ENCODE measurements at places on chromosomes 3 and 15. TPM values are rescaled to one million over a fixed set of nuclear protein-coding genes. Genes with fewer than 3 reads are reported as not detected.

- no peaks in the 10 kb centered on the region for H3K36me3 ChIP-seq
- H3K4me1 ChIP-seq = peaks cover 4% of the 10 kb centered on the region
- H3K27ac ChIP-seq = no peak overlapping the region
- no peak for DNase-seq
- H3K27me3 ChIP-seq = no peaks in the 10 kb centered on the region
Measured at GRCh38 chr3:52128118-52128683, 26.0 kb downstream of the POC1A start.

DNA sequence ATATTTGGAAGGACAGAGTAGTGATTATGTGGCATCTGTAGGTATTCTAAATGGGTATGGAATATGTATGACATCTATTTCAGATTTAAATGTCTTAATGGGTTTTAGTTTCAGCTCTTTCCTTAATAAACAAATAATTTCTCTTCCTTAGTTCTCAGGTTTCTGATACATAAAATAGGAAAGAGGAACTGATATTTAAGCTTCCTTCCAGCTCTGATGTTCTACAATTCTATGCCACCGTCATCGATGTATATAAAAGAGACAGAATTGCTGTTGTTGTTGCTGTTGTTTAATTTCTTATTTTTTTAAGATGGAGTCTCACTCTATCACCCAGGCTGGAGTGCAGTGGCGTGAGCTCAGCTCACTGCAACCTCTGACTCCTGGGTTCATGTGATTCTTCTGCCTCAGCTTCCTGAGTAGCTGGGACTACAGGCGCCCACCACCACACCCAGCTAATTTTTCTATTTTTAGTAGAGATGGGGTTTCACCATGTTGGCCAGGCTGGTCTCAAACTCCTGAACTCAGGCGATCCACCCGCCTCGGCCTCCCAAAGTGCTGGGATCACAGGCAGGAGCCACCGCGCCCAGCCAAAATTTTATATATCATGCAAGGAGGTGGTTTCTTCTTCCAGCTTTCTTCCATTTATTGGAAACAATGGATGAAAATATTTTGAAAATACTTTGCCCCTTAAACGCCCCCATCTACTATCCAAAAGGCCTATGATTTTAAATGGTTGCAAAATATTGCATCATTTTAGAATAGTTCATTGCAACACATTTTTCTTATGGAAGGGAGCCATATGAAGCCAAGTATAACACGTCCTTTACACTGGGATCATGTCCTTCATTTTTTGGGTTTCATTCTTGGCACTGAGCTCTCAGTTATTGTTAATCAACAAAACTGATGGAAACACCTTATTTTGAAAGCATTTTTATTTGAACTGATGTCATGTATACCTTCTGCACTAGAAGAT is 13.9 kb upstream of the C15orf61 start:
- peaks cover 8% of the 10 kb centered on the region for H3K27me3 ChIP-seq
- no peaks in the 10 kb centered on the region for H3K36me3 ChIP-seq
- peak; percentile 82 for DNase-seq
- no peak overlapping the region for H3K27ac ChIP-seq
- H3K4me1 ChIP-seq = no peaks in the 10 kb centered on the region

CXCR6 gene
- total RNA-seq = 1.5 TPM

DNA sequence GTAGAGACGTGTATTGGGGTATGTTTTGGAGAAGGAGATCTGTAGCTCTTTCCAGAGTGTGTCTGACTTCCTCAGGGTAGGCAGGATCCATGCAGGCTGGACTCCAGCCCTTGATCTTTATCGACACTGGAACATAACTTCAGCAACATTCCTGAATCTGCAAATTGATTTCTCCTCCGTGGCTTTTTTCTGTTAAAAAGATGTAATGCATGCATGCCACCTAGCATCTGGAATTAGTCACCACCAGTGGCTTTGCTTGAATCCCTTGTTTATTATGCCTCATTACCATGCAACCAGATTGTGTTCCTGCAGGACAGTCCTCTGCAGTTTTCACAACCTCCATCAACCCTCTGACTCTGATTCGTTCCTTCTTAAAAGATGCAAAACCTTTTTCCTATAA is 86.1 kb downstream of the CCNL1 start:
- no peak overlapping the region for H3K4me3 ChIP-seq
- H3K4me1 ChIP-seq = no peaks in the 10 kb centered on the region
- H3K27me3 ChIP-seq = no peaks in the 10 kb centered on the region
- no peak for DNase-seq

CAV3 gene
- total RNA-seq = not detected

DNA sequence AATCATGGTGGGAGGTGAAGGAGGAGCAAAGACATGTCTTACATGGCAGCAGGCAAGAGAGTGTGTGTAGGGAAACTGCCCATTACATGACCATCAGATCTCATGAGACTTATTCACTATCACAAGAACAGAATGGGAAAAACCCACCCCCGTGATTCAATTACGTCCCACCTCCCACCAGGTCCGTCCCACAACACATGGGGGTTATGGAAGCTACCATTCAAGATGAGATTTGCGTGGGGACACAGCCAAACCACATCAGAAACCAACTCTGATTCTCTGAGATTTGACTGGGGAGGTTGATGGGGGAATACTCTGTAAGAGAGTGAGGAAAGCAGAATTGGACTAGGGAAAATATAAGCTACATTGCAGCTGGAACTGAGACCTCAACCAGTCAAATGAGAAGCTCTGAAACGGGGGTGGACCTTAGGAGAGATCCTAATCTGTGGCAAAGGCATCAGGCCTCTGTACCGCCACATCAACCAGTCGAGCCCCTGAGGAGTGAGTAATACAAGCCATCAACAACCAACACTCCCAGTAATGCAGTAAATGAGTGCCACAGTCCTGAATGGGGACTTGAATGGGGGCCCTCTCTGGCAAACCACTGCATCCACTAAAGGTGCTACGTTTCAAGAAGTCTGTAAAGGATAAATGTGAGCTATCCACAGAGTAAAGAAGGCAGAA is 207.9 kb upstream of the GADL1 start:
- H3K27me3 ChIP-seq = no peaks in the 10 kb centered on the region
- no peaks in the 10 kb centered on the region for H3K36me3 ChIP-seq

DNA sequence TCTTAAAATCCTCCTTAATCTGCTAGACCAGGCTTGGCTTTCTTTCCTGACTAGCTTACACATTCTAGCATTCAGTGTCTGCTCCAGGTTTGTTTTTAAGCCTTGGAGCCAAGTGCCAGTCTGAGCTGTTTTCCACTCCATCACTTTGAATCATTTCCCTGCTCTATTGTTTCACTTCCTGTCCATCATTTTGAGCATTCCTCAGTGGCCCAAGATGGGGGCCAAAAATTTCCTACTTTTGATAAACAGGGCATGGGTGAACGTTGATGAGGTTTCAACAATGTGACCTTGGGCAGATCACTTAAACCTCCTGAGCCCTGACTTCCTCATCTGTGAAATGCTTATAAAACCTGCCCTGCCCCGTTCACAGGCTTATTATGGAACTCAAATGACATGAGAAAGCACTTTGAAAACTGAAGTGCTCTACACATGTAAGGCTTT is 4.4 kb downstream of the CYP19A1 start:
- H3K36me3 ChIP-seq = no peaks in the 10 kb centered on the region
- H3K27ac ChIP-seq = no peak overlapping the region
- H3K27me3 ChIP-seq = no peaks in the 10 kb centered on the region

GRCh38 chr3:67384016-67384415 is 270.4 kb downstream of the SUCLG2 start:
- H3K4me1 ChIP-seq = peaks cover 20% of the 10 kb centered on the region
- no peak for DNase-seq
- H3K36me3 ChIP-seq = no peaks in the 10 kb centered on the region
- no peak overlapping the region for H3K4me3 ChIP-seq

- H3K4me1 ChIP-seq = no peaks in the 10 kb centered on the region
- peak; percentile 38 for DNase-seq
- no peak overlapping the region for H3K4me3 ChIP-seq
- no peaks in the 10 kb centered on the region for H3K27me3 ChIP-seq
Measured at GRCh38 chr3:178736300-178736699, 200.1 kb downstream of the KCNMB2 start.

APOD gene
- total RNA-seq = 4.7 TPM

DNA sequence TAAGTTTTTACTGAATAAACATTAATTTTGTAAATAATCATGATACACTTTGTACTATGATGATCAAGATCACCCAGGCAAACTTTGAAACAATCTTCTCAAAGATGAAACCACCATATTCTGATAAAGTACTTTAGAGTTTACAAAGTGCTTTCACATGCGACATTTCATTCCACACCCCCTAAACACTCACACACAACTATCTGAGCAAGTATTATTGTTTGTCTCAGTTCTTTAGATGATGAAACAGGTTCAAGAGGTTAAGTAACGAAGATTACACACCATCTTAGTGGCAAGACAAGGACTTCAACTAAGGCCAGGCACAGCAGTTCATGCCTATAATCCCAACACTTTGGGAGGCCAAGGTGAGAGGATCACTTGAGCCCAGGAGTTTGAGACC is 37.6 kb downstream of the ZNF148 start:
- no peaks in the 10 kb centered on the region for H3K36me3 ChIP-seq
- H3K27ac ChIP-seq = no peak overlapping the region

GRCh38 chr15:80920271-80920699 is 69.3 kb downstream of the MESD start:
- no peaks in the 10 kb centered on the region for H3K27me3 ChIP-seq
- H3K4me3 ChIP-seq = no peak overlapping the region
- no peaks in the 10 kb centered on the region for H3K4me1 ChIP-seq
- no peak overlapping the region for H3K27ac ChIP-seq
- peaks cover 5% of the 10 kb centered on the region for H3K36me3 ChIP-seq

- H3K27ac ChIP-seq = no peak overlapping the region
- DNase-seq = no peak
- no peak overlapping the region for H3K4me3 ChIP-seq
- no peaks in the 10 kb centered on the region for H3K4me1 ChIP-seq
Measured at GRCh38 chr3:155494332-155494731, 200.8 kb upstream of the STRIT1 start.

TJP1 gene
- 84.6 TPM for total RNA-seq

GRCh38 chr3:40705663-40706062 is 180.9 kb downstream of the ZNF621 start:
- H3K36me3 ChIP-seq = no peaks in the 10 kb centered on the region
- no peaks in the 10 kb centered on the region for H3K27me3 ChIP-seq

AMOTL2 gene
- 129 TPM for total RNA-seq

ZKSCAN7 gene
- 12.2 TPM for total RNA-seq

CLDN16 gene
- 2.0 TPM for total RNA-seq

- DNase-seq = no peak
- no peak overlapping the region for H3K27ac ChIP-seq
- H3K4me1 ChIP-seq = no peaks in the 10 kb centered on the region
- no peak overlapping the region for H3K4me3 ChIP-seq
- H3K27me3 ChIP-seq = no peaks in the 10 kb centered on the region
- H3K36me3 ChIP-seq = no peaks in the 10 kb centered on the region
Measured at GRCh38 chr15:62104401-62104800, 37.6 kb downstream of the C2CD4A start.

TTLL3 gene
- total RNA-seq = 40.7 TPM

CCR1 gene
- total RNA-seq = 9.7 TPM

RBP2 gene
- 1.1 TPM for total RNA-seq

TNFAIP8L3 gene
- 15.4 TPM for total RNA-seq

- no peaks in the 10 kb centered on the region for H3K36me3 ChIP-seq
- H3K4me1 ChIP-seq = peaks cover 10% of the 10 kb centered on the region
- no peak overlapping the region for H3K27ac ChIP-seq
- no peak for DNase-seq
- H3K27me3 ChIP-seq = no peaks in the 10 kb centered on the region
- H3K4me3 ChIP-seq = no peak overlapping the region
Measured at GRCh38 chr3:73540969-73541740, 83.6 kb downstream of the PDZRN3 start.

SLC24A5 gene
- not detected for total RNA-seq

DNA sequence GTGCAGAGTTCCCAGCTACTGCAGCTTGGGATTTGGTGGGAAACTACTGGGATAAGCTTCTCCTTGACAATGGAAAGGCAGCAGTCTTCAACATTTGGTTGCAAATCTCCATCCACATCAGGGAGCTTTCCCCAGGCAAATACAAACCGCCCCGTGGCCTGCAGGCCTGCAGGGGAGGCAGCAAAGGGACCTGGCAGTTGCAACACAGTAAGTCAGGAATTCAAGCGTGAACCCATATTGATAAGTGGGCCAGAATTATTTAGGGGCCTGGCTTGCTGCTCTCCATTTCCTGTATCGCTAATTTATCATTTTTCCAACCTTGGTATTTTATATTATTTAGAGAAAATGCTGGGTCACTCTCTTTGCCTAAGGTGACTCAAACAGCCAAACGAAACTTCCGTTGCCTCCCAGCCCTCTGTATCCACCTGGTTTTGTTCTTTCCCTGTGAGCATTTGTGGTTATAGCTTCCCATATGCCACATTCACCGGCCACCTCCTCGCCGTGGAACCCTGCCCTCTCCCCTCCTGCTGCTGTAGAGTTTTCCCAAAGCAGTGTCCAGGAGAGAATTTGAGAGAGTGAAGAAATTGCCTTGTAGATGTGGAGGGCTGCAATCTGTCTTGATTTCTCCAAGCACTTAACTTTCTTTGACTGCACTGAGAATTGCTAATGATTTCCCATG is 34.8 kb downstream of the B3GALNT1 start:
- no peak overlapping the region for H3K4me3 ChIP-seq
- no peaks in the 10 kb centered on the region for H3K27me3 ChIP-seq
- no peaks in the 10 kb centered on the region for H3K36me3 ChIP-seq
- no peaks in the 10 kb centered on the region for H3K4me1 ChIP-seq
- DNase-seq = no peak

DNA sequence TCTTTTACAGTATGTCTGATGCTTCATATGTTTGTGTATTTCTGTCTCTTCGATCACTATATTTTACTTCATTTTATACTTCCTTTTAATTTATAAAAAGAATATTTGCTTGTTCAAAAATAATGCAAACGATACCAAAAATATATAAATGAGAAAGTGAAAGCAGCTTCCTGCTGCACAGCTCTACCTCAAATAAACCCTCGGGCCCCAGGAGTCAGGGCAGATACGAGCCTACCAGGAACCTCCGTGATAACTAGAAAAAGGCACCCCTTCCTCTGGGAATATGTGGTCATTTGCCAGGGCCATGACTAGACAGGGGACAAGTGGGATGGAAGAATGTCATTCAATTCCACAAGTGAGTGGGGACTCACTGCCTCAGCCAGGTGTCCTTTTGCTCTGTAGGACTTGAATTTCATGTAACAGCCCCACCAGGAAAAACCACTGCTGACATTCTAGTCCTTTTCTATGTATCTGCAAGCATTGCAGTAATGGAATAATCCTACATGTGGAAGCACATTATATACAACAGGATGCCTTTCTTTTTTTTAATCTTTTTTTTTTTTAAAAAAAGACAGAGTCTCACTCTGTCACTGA is 133.3 kb downstream of the SUCLG2 start:
- no peak for DNase-seq
- no peaks in the 10 kb centered on the region for H3K4me1 ChIP-seq
- H3K4me3 ChIP-seq = no peak overlapping the region

TRPC1 gene
- total RNA-seq = 5.5 TPM

GRCh38 chr15:57494581-57494980 is 97.1 kb upstream of the MYZAP start:
- no peaks in the 10 kb centered on the region for H3K27me3 ChIP-seq
- no peak overlapping the region for H3K4me3 ChIP-seq
- no peaks in the 10 kb centered on the region for H3K36me3 ChIP-seq
- H3K27ac ChIP-seq = no peak overlapping the region
- no peak for DNase-seq
- peaks cover 20% of the 10 kb centered on the region for H3K4me1 ChIP-seq

TIMMDC1 gene
- total RNA-seq = 80.0 TPM

NPTN gene
- total RNA-seq = 121 TPM

GPR149 gene
- not detected for total RNA-seq

- peaks cover 8% of the 10 kb centered on the region for H3K27me3 ChIP-seq
- no peak overlapping the region for H3K27ac ChIP-seq
- H3K4me3 ChIP-seq = no peak overlapping the region
- H3K4me1 ChIP-seq = no peaks in the 10 kb centered on the region
Measured at GRCh38 chr15:59887211-59887610, 116.9 kb upstream of the FOXB1 start.

Data from lung (tissue), 17 donors.